Panc1 (cell line): ENCODE measurements at places on chromosomes 5 and 9. TPM values are rescaled to one million over a fixed set of nuclear protein-coding genes. Genes with fewer than 3 reads are reported as not detected.
A peak's percentile ranks its signal among the peaks of the same experiment; 100 is the strongest.

DNA sequence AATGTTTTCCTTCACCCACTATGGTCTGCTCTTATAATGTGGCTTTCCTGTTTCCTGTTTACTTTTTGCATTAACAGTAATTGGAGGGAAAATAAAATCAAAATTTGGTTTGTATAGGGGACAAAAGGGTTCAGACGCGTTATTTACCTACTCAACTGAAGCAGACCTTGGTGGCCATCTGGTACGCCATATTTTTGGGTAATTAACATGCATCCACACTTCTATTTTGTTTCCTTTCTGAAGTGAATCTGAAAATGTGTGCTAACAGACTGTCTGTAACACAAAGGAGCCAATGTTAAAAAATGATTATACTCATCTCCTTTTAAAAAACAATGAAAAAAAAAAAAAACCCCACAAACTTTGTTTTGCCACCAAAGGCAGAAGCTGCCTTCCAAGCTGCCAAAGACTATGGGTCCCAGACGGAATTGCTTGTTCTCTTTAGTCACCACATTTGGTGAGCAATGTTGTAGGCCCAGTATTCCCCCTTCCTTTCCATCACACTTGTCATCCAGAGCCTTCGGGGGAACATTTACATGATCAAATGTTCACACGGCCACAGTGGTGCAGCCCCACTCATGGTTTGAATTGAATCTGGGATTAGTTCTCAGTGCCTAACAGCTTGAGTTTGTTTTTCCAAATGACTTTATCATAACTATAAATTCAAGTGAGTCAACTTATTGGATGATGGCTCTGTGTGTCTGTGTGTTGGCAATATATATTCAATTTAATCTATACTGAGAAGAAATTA is 323.7 kb upstream of the CD180 start:
- no peaks in the 10 kb centered on the region for H3K27me3 ChIP-seq
- no peak for DNase-seq
- H3K4me3 ChIP-seq = no peak overlapping the region
- no peak overlapping the region for H3K27ac ChIP-seq
- H3K4me1 ChIP-seq = no peaks in the 10 kb centered on the region

The ALDH7A1 gene
- total RNA-seq = 52.9 TPM

The PNPLA7 gene
- 3.9 TPM for total RNA-seq

- no peaks in the 10 kb centered on the region for H3K36me3 ChIP-seq
- H3K4me1 ChIP-seq = no peaks in the 10 kb centered on the region
These were observed 118.0 kb downstream of the PRKACG start for GRCh38 chr9:68895741-68896478.

GRCh38 chr5:3155717-3156116 is 404.2 kb upstream of the IRX2 start:
- H3K27ac ChIP-seq = no peak overlapping the region
- no peak for DNase-seq
- no peaks in the 10 kb centered on the region for H3K4me1 ChIP-seq
- H3K36me3 ChIP-seq = no peaks in the 10 kb centered on the region

DNA sequence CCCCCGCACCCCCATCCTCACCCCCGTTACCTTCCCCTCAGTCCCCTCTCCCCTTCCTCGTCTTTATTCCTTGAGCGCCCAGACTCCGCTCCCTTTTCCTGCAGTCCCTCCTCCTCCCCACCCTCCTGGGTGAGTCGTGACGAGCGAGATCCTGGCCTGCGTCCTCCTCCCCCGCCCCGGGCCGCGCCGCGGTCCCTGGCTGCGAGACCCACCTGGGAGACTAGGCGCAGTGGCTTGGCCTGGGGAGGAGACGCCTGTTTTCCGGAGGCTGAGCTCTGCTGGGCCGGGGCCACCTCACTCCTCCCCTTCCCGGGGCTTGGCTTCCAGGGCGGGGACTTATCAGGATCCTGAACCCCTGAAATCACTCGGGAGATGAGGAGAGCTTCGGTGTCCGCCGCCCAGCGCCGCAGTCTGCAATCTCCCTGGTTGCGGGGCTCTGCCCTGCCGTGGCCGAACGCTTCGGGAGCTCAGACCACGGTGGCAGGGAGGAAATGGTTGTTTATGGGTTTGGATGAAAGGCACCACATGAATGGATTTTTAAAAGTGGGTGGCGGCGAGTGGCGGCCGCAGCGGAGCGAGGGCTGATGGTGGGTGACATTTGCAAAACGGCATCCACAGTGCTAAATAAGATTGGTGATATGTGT is 984 bp downstream of the STXBP1 start:
- DNase-seq = no peak
- peaks cover 22% of the 10 kb centered on the region; the same call in 1 of the 2 replicates for H3K4me1 ChIP-seq
- peak overlapping the region; percentile 71 for H3K4me3 ChIP-seq
- H3K27ac ChIP-seq = peak overlapping the region; percentile 77
- no peaks in the 10 kb centered on the region for H3K36me3 ChIP-seq
